ENCODE measurements at places on chromosomes 12 and 14.

GRCh38 chr12:42638697-42639096 is 49.2 kb upstream of the PRICKLE1 start:
- no peak overlapping the region for H3K4me3 ChIP-seq
- H3K36me3 ChIP-seq = no peaks in the 10 kb centered on the region
- no peak for DNase-seq
- H3K27me3 ChIP-seq = peaks cover 3% of the 10 kb centered on the region
- no peak overlapping the region for H3K27ac ChIP-seq

- H3K27ac ChIP-seq = no peak overlapping the region
- H3K27me3 ChIP-seq = no peaks in the 10 kb centered on the region
- no peak for DNase-seq
- no peaks in the 10 kb centered on the region for H3K36me3 ChIP-seq
- no peak overlapping the region for H3K4me3 ChIP-seq
Observed at GRCh38 chr12:132899033-132899432, 11.6 kb upstream of the CHFR start.

- no peaks in the 10 kb centered on the region for H3K27me3 ChIP-seq
- H3K27ac ChIP-seq = peak overlapping the region; percentile 8
- peaks cover 22% of the 10 kb centered on the region for H3K36me3 ChIP-seq
- DNase-seq = peak; percentile 83
- H3K4me3 ChIP-seq = no peak overlapping the region
Observed at GRCh38 chr14:74905595-74906142, 17.4 kb downstream of the RPS6KL1 start.

GRCh38 chr12:50119387-50119786 is 7.4 kb downstream of the COX14 start:
- peaks cover 27% of the 10 kb centered on the region for H3K4me1 ChIP-seq
- DNase-seq = no peak
- no peaks in the 10 kb centered on the region for H3K27me3 ChIP-seq
- no peak overlapping the region for H3K4me3 ChIP-seq

DNA sequence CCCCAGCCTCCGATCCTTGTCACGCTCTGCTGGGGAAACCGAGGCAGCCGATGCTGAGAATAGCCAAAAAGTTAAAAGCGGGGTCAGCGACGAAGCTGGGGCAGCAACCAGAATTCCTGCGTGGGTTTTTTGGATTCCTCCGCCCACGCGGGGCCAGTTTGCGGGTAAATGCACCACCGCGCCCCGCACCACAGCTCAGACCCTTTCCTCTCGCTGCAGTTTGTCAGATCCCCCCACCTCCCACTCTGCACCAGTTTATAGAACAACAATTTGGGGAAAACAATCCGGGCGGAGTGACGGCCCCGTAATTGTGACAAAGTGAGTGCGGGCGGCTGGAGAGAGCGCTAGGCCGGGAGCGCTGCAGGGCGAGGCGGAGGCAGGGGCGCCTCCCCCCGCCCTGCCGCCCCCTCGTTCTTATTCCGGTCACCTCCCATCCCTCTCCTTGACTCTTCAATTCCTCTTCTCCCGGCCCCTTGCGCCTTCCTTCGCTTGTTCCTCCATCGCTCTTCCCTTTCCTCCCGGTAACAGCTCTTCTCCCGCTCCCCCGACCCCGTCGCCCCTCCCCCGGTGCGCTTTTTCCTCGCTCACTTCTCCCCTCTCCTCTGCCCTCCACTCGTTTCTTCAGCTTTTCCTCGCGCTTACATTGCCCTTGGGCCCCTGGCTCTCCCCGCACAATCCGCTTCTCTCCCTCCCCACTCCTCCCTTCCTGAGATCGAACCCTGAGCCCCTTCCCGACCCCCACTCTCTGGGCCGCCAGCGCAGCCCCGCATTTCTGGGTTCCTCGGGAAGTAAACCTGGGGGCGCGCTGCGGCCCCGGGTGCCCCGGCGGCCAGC is 646 bp upstream of the DNAJC22 start:
- peak; percentile 10 for DNase-seq
- H3K27me3 ChIP-seq = peaks cover 55% of the 10 kb centered on the region
- H3K4me3 ChIP-seq = no peak overlapping the region

DNA sequence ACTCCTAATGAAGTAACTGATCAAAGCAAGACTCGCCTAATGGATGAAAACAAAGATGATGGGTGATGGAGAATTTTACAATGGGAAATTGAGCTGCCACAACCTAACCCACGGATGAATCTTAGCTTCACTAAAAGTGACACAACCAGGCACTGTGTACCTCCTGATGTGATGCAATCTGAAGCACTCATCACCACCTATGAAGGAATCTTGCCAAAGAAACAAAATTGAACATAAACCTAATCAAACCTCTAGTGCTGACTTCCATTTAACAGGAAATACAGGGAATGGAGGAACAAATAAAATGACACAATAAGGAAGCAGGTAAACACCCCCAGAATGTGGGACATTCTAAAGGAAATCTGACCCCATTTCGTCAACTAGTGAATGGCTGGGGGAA is 13.3 kb upstream of the RARG start:
- H3K27me3 ChIP-seq = no peaks in the 10 kb centered on the region
- no peak for DNase-seq
- H3K4me3 ChIP-seq = no peak overlapping the region
- H3K27ac ChIP-seq = no peak overlapping the region
- H3K4me1 ChIP-seq = no peaks in the 10 kb centered on the region

DNA sequence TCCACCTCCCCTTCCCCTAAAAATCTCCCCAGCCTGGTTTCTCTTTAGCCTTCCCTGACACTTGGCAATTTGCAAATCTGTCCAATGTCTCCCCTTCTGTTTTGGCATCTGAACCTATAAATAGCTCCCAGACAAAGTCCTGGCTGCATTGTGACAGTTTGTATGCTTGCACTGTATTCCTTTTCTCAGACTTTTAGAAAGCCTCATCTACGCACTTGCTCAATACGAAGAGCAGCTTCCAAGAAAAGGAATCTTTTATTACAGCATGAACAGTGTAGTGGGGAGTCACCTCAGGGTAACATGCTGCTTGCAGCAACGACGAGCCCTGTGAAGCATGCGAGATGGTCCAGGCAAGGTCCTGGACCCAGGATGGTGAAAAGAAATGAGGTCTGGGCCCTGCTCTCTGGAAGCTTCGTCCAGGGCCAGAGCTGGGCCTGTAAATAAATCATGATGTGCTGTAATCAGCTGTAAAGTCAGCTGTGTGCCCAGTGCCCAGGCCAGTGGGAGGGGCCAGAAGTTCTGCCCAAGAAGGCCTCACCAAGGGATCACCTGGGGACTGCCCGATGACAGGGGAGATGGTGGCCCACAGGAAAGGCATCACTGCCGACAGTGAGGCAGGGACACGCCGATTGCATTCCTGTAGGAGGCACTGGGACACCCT is 88.3 kb downstream of the RIN3 start:
- no peaks in the 10 kb centered on the region for H3K36me3 ChIP-seq
- no peak overlapping the region for H3K27ac ChIP-seq
- H3K4me3 ChIP-seq = no peak overlapping the region
- no peak for DNase-seq
- H3K27me3 ChIP-seq = no peaks in the 10 kb centered on the region

DNA sequence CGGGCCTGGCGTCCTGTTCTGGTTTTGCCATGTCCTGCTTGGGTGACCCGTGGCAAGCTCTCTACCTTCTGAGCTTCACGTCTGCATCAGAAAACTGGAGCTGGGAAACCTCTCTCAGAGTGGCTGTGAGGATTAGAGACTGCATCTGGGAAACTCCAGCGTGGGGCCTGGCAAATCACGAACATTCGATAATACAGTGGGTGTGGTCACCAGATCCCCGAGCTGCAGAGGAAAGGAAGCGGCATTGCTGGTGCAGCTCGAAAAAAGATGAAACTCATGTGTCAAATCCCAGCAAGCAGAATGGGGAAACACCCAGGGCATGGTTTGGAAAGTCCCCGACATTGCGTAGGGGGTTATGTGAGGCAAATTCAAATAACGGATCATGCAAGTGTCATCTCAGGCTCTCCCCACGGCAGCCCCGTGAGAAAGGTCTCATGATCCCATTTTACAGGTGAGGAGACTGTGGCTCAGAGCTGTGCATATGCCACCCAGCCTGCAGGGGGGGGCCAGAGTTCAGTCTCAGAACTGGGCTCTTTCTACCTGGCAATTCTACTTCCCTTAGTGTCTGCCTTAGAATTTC is 98.1 kb upstream of the VRK1 start:
- H3K36me3 ChIP-seq = no peaks in the 10 kb centered on the region
- no peaks in the 10 kb centered on the region for H3K4me1 ChIP-seq
- peaks cover 11% of the 10 kb centered on the region for H3K27me3 ChIP-seq
- no peak overlapping the region for H3K4me3 ChIP-seq

- H3K27me3 ChIP-seq = no peaks in the 10 kb centered on the region
- no peak overlapping the region for H3K4me3 ChIP-seq
- H3K27ac ChIP-seq = no peak overlapping the region
- no peak for DNase-seq
Observed at GRCh38 chr12:57813111-57813970, 5.2 kb downstream of the AVIL start.

GRCh38 chr14:21070610-21071224 is 613 bp downstream of the ARHGEF40 start:
- H3K27me3 ChIP-seq = peaks cover 53% of the 10 kb centered on the region
- no peaks in the 10 kb centered on the region for H3K36me3 ChIP-seq
- H3K27ac ChIP-seq = no peak overlapping the region

DNA sequence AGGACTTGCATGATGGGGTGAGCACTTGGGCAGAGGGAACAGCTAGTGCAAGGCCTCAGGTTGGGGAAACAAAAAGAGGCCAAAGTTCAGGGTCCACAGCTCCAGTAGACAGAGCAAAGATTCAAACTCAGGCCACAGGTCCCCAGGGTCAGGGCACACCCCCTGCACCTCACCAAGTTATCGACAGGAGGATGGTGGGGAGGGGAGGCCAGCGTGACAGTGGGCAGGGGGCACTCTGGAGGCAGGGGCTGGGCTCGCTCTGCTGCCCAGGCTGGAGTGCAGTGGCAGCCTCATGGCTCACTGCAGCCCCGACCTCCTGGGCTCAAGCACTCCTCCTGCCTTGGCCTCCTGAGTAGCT is 32.4 kb upstream of the ULK1 start:
- no peaks in the 10 kb centered on the region for H3K27me3 ChIP-seq
- no peak overlapping the region for H3K27ac ChIP-seq
- H3K36me3 ChIP-seq = no peaks in the 10 kb centered on the region
- peaks cover 10% of the 10 kb centered on the region for H3K4me1 ChIP-seq
- H3K4me3 ChIP-seq = no peak overlapping the region
- no peak for DNase-seq

DNA sequence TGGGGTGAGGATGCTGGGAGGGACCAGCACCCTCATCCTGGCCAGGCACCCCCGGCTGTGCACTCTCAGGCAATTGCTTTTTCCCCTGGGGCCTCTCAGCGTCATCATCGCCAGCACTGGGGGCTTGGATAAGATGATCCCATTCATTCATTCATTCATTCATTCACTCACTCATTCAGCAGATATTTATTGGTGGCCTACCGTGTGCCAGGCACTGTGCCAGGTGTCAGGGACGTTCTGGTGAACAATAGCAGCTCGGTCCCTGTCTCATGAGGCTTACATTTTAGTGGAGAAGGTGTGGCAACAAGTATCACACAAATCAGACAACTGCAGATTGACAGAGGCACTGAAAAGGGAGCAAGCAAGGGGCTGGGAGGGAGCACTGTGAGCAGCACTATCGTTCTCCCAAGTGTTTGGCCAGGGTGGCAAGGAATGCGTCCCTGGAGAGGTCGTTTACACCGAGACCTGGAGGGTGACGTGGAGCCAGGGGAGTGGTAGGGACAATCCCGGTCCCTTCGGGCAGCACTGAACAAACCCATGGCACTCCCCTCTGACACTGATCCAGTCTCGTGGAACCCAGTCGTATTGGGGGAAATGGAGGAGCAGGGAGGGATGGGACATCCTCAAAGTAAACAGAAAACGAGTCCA is 124.1 kb downstream of the PAPOLA start:
- H3K27me3 ChIP-seq = peaks cover 12% of the 10 kb centered on the region
- no peak overlapping the region for H3K4me3 ChIP-seq
- H3K36me3 ChIP-seq = no peaks in the 10 kb centered on the region
- no peaks in the 10 kb centered on the region for H3K4me1 ChIP-seq

- H3K4me1 ChIP-seq = no peaks in the 10 kb centered on the region
- H3K36me3 ChIP-seq = no peaks in the 10 kb centered on the region
- H3K27me3 ChIP-seq = peaks cover 10% of the 10 kb centered on the region
- no peak overlapping the region for H3K4me3 ChIP-seq
Observed at GRCh38 chr12:100675432-100675831, 101.9 kb downstream of the GAS2L3 start.

DNA sequence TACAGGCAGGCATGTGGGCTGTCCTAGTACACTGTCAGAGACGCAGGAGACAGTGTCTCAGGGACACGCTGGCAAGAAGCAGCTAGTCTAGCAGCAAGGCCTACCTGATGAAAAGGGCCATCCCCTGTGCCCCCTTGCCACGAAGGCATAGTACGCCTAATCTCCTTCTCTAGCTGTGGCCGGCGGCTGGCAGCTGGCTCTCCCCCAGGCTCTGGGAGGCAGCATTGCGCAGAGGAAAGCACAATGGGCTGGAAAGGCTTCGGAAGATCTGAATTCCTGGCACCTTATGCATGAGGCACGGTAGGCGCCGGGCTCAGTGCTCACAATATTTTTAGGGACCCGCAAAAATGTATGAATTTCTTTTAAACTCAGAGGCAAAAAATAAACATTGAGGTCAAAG is 16.0 kb upstream of the PLEKHH1 start:
- no peak overlapping the region for H3K27ac ChIP-seq
- H3K36me3 ChIP-seq = no peaks in the 10 kb centered on the region
- H3K27me3 ChIP-seq = peaks cover 6% of the 10 kb centered on the region
- peaks cover 7% of the 10 kb centered on the region for H3K4me1 ChIP-seq
- DNase-seq = no peak

- DNase-seq = peak; percentile 9
- peaks cover 39% of the 10 kb centered on the region for H3K4me1 ChIP-seq
- peaks cover 43% of the 10 kb centered on the region for H3K36me3 ChIP-seq
- H3K27me3 ChIP-seq = no peaks in the 10 kb centered on the region
- peak overlapping the region; percentile 76 for H3K27ac ChIP-seq
Observed at GRCh38 chr14:81519200-81520011, 14.2 kb downstream of the SEL1L start.

DNA sequence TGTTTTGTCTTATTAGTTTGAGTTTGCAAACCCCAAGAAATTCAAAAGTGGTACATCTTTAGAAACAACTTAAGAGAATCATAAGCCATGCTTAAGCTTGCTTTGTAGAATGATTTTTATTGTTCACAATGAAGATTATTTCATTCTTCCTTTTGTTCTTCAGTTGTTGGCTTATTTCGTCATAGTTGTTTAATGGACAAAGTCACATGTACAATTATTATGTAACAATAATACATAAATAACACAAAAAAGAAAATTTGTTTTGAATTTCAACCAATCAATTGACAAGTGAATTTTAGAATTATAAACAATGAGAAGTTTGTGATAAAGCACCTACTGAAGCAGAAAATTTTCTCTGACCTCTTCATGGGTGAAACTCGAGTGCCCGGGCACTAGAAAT is 111.8 kb upstream of the IGF1 start:
- no peaks in the 10 kb centered on the region for H3K27me3 ChIP-seq
- H3K4me3 ChIP-seq = no peak overlapping the region
- no peak overlapping the region for H3K27ac ChIP-seq
- H3K4me1 ChIP-seq = no peaks in the 10 kb centered on the region

DNA sequence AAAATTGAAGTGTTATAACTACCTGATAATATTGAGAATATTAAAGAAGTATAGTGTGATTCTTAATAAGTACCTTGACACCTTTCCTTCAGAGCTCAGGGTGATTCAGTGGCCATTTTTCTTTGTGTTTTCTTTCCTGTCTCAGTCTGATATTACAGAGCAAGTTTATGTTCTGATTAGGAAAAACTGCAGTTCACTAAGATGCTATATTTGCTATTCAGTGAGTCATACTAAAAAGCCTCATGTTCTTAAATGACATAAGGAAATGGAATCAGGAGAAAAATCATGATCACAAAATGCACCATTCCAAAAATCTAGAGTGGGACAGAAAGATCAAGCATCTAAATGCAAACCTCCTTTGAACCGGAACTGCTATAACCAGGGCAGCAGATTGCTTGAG is 390.6 kb upstream of the ATP2B1 start:
- no peaks in the 10 kb centered on the region for H3K36me3 ChIP-seq
- H3K27ac ChIP-seq = no peak overlapping the region
- no peak overlapping the region for H3K4me3 ChIP-seq
- H3K4me1 ChIP-seq = peaks cover 15% of the 10 kb centered on the region

Data from activated CD4-positive, alpha-beta memory T cell treated with anti-CD3 and anti-CD28 coated beads for 36 hours (primary cell).